ENCODE measurements at places on chromosomes 2 and 18.

GRCh38 chr2:228828397-228828796, 442.7 kb downstream of the PID1 start:
- no peak for DNase-seq

DNA sequence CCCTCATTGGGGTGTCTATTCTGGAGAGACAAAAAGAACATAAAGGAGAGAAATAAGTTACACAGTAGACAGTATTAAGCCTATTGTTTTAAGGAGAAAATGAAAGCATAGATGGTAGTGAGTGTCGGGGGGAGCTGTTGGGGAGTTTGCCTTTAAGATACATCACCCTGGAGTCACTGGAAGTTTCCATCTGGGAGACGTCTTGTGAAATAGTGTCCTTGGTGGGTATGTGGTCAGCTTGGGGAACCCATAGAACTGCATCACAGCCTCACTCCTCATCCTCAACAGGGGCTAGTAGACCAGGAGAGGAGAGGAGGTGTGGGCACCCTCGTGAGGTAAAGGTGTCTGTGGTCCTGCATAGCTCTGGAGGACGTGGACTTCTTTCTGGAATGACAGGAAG, 60.6 kb downstream of the RNF144A start:
- no peak for DNase-seq

- no peak for DNase-seq
These were observed 27.0 kb downstream of the FHL2 start for GRCh38 chr2:105371810-105372209.

- peak; percentile 59 for DNase-seq
These were observed 60.2 kb upstream of the SPP2 start for GRCh38 chr2:233990261-233990798.

GRCh38 chr2:216107760-216108159, 1.4 kb upstream of the XRCC5 start:
- no peak for DNase-seq

GRCh38 chr2:14633461-14634181, 1.1 kb downstream of the LRATD1 start:
- peak; percentile 18 for DNase-seq

DNA sequence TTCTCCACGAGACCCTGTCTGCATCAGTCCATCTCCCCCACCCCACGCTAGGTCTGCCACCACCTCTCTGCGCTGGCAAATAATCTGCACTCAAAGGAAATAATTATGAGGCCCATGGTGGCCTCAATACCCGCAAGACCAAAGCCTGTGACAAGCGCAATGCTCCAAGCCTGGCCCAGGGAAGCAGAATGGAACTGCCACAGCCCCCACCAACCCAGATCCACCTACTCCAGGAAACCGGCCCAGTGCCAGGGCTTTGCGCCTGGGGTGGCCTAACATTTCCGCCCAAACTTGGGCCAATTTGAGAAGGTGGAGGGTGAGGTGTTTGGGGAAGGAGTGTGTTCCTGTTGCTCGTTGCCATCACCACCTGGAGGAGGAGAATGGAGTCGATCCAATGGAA, 26.0 kb upstream of the ATOH8 start:
- no peak for DNase-seq

DNA sequence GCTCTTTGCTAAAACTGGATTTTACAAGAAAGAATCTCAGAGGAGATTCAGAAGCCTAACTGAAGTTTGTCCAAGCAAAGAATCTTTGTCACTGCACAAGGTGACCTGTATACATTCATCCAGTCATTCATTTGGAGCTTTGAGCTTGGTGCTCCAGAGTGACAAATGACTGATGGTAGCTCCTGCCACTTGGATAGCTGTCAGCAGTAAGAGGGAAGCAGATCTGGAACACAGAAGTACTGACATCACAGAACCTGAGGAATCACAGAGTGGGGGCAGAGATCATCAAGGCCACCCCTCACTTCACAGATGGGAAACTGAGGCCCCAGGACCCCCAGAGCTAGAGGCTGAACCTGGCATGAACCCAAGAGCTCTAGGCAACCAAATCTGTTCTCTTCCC, 28.8 kb upstream of the IGFBP2 start:
- DNase-seq: no peak

- no peak for DNase-seq
These were observed 40.7 kb upstream of the TMEM131 start for GRCh38 chr2:98036349-98037000.

DNA sequence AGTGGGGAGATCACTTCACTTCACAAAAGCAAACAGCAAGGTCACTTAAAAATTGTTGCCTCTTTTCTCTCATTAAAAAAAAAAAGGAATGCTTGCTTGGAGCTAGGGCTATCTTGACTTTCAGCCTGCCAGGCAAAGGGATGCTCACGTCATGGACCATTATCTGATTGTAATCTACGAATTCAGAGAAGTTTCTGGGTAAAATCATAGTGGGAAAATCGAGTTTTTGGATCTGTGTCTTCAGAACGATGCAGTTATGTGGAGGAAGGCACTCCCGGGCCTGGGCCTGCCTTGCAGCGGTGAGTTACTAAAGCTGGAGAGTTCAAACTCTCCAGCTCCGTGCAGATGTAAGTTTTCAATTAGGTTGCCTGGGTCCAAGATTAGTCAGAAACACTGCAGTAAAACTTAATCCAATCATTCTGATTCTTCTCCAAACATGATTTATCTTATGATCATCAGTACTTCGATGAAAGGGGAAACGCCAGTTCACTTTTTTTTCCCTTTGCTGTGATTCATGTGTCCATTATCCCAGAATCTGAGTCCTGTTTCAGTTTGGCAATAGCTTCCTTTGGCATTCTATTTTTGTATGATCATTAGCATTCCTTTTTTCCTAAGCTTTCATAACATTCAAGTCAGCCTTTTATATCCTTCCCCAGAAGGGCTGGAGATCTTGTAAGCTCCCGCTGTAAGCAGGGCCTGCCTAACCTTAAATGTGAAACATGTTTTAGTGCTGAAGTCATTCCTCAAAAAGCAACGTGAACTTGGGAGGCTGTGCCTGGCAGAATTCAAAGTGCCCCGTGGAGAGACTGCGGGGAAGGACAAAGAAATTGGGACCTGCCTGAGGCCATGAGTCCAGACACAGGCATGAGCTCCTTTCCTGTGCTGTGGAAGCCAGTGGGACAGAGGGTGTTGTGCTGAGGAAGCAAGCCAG, 119.3 kb upstream of the TWIST2 start:
- DNase-seq: no peak

GRCh38 chr2:89850481-89850880, 1159.0 kb downstream of the RPIA start:
- no peak for DNase-seq

GRCh38 chr2:240139011-240139441, 1.4 kb downstream of the OTOS start:
- peak; percentile 9 for DNase-seq
